ENCODE measurements at places on chromosomes 7 and 10.

DNA sequence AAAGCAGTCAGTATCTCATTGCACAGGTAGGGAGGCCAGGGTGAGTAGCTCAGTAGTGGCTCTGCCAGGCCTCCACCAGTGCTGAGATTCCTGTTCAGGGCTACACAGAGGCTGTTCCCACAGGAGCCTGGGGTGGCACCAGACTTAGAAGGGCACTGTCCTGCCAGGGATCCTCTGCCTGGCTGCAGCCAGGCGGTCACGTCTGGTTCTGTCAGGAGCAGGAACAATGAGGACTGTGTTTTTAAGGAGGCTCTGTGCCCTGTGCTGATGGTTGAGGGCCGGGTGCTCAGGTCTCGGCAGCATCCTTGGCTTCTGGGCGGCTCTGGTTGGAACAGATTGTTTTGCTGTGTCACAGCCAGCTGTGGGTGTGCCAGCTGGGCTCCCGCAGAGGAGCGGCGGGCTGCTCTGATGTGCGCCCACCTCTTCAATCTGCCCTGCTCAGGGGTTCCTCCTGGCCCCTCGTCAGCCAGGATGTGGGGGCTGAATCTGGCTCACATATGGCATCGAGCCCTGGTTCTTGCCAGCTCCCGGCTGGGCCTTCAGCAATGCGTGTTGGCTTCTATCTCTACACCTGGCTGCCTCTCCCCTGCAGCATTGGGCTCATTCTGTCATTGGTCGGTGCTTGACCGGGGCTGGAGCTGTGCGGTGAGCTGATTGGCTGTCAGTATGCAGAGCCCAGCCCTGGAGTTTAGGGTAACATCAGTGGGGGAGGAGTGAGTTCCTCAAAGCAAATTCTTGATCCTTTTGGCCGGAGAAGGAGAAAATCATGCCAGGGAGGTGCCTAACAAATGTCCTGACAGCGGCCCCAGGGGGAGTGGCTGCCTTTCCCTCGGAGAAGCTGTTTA, 41.2 kb downstream of the TACR2 start:
- no peak for DNase-seq

DNA sequence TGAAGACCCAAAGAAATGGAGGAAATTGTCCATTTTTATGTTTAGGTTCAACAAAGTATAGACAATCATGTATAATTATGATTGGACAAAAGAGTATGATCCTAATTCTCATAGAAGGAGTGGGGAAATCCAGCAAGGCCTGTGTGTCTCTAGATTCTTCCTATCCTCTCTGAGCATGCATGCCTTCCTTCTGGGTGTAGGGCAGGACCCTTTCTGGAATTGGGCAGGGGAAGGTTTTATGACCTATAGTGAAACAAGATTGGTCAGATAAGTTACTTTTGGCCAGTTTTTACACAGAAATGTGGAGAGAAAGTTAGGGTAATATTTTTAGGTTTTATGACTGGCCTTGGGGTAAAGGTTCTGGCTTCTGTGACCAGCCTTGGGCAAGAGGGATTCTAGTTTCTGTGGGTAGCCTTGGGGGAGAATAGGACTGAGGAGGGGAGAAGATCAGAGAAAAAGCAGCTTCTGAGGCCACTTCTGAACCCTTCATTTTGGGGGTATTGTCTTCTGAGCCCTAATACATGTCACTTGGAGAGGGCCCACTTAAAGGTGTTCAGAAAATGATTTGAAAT, 289.4 kb downstream of the EXOC4 start:
- DNase-seq, result no peak

- DNase-seq, result no peak
Measured at GRCh38 chr10:22997096-22997495, 69.2 kb downstream of the ARMC3 start.

DNA sequence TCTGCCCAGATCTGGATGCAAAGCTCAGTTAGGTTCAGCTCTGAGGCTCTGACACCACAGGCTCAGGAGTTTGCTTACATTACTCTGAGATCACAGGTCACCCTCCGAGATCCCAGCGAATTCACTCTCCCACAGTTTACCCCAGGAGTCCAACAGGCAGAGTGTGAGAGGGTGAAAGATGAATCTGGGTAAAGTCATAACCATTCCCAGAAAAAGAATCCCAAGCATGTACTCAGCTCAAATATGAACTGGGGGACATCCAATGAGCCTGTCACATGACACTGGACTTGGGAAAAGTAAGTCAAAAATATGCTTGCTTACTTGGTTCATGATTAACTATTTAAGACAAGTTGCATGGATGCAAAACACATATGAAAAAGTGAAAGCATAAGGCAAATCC, 110.3 kb upstream of the ARID5B start:
- DNase-seq, result peak; percentile 41

- DNase-seq, result no peak
Measured at GRCh38 chr10:8044908-8045725, 9.4 kb upstream of the GATA3 start.

- no peak for DNase-seq
Measured at GRCh38 chr10:44589944-44590449, 205.1 kb upstream of the CXCL12 start.

- peak; percentile 90 for DNase-seq
Measured at GRCh38 chr10:48589266-48589665, 15.6 kb downstream of the ARHGAP22 start.

GRCh38 chr7:113071465-113071864, 15.2 kb downstream of the GPR85 start:
- peak; percentile 28 for DNase-seq
